ENCODE measurements at places on chromosomes 1 and 21.

GRCh38 chr1:109531826-109532364 lies 7.8 kb upstream of the GPR61 start:
- no peak for DNase-seq

DNA sequence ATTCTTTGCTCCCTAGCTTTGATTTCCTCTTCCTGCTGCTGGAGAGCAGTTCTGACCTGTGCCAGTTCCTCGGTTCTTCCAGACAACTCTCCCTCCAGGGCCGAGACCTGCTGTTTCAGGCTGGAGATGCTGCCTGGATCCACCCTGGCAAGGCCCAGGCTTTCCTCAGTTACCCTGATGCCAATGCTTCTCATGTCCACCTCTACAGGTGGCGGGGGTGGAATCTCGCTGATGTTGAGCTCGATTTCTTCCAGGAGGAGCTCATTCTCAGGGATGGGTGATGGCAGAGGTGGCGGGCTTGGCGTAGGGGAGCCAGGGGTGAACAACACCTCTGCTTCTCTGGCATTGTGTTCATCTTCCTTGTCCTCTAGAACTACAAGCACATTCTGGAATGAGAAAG lies 45.3 kb downstream of the KANK4 start:
- DNase-seq: no peak

DNA sequence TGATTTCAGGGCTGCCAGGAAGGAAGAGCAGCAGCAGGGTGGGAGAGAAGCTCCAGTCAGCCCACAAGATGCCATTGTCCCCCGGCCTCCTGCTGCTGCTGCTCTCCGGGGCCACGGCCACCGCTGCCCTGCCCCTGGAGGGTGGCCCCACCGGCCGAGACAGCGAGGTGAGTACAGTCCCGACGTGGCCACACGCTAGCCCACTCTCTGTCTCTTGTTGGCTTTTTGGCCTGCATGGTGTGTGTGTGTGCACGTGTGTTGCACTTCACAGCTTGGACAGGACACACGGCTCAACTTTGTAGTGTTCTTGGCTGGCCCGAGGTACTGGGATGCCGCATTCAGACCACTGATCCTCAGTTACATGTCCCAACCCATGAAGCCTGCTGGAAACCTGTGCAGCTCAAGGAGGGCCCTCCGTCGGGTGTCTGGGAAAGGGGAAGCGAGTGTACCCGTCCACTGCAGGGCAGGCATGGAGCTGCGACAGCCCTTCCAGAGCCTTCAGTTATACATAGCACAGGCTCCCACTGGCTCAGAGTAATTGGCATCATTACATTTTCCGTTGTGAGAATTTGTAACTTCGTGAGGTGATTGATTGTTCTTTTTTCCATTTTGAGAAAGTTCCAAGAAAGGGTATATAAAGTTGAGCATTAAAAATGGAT lies 454 bp downstream of the CORT start:
- no peak for DNase-seq

- DNase-seq: peak; percentile 89
Measured at GRCh38 chr1:210598135-210598652, 269.5 kb downstream of the HHAT start.

DNA sequence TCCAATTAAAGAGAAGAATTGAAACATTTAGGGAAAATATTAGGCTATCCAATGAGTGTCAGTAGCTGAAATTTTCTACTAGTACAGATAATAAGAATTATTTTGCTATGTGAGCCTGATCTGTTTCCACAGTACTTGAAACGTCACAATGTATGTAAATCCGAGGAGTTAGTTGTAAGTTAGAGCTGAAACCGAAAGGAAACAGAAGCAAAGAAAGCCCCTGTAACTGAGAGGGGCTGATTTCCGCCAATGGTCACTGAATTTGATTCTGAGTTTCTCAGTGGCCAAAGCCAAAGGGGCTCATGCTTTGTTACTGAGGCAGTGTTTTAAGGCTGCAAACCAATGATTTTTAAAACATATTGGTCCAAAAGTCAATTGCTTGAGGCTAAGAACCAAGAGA lies 168.3 kb upstream of the DUSP10 start:
- DNase-seq: no peak

- no peak for DNase-seq
Measured at GRCh38 chr21:33755354-33755753, 113.1 kb downstream of the ITSN1 start.

DNA sequence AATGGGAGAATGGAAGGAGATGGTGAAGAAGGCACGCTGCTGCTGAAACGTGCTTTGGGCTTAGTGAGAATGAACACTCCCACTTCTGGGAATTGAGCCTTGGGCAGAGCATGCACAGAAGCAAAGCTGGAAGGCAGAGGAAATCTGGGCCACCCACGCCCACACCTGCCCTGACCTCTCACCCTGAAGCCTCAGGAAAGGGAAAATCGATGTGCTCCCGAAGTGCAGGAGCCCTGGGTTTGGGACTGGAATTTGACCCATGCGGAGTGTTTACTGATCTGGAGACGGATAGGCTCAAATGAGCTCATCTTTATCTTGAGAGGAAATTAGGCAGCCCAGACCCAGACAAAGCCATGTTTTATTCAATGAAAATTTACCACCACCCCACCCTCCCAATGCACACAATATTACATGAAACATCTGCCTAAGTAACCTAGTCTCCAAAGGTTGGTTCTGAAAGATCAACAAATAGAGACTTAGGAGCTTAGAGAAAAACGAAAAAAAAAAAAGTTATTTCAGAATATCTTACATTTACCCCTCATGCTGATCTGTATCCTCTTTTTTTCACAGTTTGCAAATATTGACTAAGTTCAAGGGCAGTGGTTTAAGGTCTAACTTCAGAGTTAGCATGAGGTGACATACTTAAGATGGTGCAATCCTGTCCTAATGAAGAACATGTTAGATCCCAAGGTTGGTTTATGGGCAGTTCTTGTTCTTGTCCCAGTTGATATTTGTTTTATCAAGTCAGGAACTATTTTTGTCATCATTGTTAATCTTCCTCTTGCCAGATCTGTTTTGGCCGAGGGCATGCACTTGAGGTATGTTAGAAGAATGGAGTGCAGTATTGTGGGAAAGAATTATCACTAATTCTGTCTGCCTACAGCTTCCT lies 63.0 kb downstream of the PROX1 start:
- DNase-seq: no peak

DNA sequence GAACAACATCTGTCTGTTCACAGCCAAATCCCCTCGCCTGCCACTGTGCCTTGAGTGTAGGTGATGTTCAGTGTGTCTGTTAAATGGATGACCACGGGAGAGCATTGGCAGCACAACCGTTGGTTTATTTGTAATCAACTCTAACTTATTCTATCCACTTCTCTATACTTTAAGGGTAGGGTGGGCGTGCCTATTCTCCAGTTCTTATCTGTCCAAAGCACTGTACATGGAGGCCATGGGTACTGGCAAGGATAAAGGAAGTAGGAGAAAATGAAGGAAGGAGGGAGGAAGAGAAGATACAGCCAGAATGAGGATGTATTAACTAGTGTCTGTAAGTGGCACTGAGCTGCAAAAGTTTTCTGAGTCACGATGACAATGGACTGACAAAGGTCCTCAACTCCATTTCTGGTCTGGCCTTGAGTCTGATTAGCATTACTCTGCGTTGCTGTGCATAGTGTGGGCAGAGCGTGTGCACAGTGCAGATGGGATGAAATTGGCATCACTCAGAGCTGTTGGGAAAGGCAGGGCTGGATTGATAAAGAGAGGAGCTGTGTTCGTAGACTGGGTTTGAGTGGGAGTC lies 7.1 kb downstream of the RHOU start:
- DNase-seq: no peak

DNA sequence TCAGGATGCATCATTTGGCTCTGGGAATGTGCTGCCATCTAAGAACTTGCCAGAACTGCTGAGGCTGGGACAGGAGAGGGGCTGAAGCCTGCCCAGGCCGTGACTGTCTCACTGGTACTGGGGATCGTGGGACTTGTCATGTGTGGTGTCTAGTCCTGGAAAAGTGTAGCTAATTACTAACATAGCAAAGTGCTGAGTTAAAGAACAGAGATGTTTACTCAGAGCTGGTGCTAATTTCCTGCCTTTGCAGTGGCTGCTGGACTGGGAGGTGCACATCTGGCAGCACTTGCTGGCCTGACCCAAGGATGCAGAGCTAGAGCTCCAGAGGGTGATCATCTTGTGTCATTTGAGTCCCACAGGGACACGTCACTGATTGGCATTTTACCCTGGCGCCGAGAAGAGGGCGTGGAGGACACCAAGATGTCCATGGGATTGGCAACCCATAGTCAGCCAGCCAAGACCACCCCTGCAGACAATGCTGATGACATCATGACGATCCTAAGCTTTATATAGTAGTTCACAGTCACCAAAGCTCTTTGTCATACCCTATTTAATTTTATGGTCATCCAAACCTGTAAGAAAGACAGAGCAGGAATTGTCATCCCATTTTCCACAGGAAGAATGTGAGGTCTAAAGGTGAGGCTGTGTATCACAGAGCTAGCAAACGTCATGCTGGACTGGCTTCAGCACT lies 110.1 kb upstream of the SLC44A3 start:
- DNase-seq: peak; percentile 96

DNA sequence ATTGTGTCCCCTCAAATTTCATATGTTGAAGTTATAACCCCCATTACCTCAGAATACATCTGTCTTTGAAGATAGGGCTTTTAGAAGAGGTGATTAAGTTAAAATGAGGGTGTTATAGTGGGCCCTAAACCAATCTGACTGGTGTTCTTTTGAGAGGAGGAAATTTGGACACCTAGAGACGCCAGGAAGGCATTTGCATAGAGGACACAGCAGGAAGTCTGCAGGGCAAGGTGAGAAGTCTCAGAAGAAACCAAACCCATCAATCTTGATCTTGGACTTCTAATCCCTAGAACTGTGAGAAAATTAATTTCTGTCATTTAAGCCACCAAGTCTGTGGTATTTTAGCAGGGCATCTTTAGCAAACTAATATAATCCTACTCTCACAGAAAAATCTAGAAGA lies 13.0 kb downstream of the GOLPH3L start:
- DNase-seq: no peak

GRCh38 chr1:177315261-177315660 lies 144.5 kb downstream of the BRINP2 start:
- DNase-seq: no peak

- no peak for DNase-seq
Measured at GRCh38 chr21:22650226-22650625, 1652.0 kb downstream of the NCAM2 start.

GRCh38 chr1:174966008-174966572 lies 33.7 kb upstream of the CACYBP start:
- no peak for DNase-seq

DNA sequence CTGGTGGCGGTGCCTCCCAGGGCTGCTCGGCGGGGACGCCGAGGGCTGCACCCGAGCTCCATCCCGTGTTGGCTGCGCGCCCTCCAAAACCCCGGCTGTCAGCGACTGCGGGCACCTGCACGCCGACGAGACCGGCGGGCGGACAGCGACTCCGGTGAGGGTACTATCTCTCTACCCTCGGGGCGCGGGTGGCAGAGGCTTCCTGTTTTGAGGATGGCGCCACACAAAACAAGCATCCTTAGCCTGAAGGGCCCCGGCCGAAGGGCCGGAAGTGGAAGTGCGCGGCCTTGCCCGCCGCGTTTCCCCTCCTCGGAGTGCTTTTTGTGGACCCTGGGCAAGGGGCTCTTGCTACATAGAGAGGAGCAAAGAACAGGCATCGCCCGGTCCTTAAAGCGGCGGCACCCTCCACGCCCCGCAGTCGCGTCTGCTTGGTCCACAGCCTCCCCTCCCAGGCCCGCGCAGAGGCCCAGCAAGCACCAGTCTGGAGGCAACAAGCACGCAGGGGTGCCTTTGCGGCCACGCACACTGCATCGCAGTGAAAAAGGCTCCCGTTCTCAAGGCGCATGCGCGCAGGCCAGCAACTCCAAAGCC lies 561 bp upstream of the COQ8A start:
- DNase-seq: no peak

- peak; percentile 49 for DNase-seq
Measured at GRCh38 chr1:226882631-226883409, 12.4 kb downstream of the PSEN2 start.

DNA sequence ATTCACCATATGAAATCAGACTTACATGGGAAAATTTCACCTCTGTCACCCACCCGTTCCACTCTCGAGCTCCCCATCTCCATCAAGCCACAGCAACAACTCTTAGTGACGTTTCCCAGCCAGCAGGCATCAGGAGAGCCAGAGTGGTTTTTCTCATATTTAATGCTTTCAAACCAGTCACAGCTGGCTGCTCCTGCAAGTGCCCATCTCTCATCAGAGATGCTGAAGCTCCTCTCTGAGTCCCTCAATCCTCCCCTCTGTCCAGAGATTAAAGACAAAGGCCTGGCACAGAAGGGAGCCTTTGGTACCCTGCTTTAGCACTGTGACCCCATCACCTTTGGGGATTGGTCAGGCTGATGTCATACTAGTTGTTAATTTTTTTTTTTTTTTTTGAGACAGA lies 277.3 kb downstream of the DNM3 start:
- no peak for DNase-seq
